Prostate gland (tissue), 2 donors: ENCODE measurements at places on chromosomes 12 and 14. TPM values are rescaled to one million over a fixed set of nuclear protein-coding genes. Genes with fewer than 3 reads are reported as not detected.

Gene IRAK3
- 4.5 TPM for total RNA-seq

Gene MMP17
- total RNA-seq, result 35.7 TPM

Gene HPD
- 0.41 TPM for total RNA-seq

Gene KRT85
- total RNA-seq, result not detected

Gene DNAH10
- total RNA-seq, result 0.68 TPM

Gene STAT2
- 99.8 TPM for total RNA-seq

Gene ADGRD1
- total RNA-seq, result 4.3 TPM

Gene P2RX2
- total RNA-seq, result 0.32 TPM

Gene SLC22A17
- 207 TPM for total RNA-seq

Gene ANKRD33
- total RNA-seq, result not detected

DNA sequence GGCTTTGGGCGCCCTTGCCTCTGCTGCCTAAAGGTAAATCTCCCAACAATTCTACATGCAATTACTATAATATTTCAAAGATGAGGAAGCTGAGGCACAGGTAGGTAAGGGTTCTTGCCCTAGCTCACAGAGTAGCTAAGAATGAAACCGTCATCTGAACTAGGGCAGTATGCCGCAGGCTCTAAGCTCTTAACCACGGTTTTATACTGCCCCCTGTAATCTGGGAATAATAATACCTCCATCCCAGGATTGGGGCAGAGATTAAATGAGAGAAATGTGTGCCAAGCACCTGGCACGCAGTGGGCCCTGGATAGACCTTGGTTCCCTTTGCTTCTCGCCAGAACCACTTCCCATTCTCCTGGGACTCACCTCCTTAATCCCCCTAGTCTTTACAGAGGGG, 1.5 kb upstream of the HRK start:
- peaks cover 18% of the 10 kb centered on the region for H3K4me1 ChIP-seq
- no peak overlapping the region for H3K27ac ChIP-seq
- no peak for DNase-seq
- H3K27me3 ChIP-seq, result peaks cover 37% of the 10 kb centered on the region
- H3K4me3 ChIP-seq, result no peak overlapping the region

DNA sequence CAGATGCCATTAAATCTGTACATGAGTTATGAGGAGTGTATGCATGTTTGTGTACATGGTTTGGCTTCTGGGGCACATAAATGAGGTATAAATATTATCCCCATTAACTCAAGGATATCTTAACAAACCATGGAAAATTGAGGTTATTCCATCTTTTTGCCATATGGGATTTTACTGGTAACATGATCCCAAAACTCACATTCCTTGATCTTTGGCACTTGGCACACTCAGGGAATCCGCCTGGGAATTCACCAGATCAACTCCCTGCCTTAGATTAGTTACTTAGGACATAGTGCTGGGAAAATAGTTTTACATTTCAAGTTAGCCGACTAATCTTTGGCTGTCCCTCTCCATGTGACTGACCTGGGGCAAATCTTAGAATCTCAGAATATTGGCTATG, 16.9 kb downstream of the CDKN1B start:
- no peak for DNase-seq
- no peaks in the 10 kb centered on the region for H3K27me3 ChIP-seq
- no peak overlapping the region for H3K4me3 ChIP-seq
- no peaks in the 10 kb centered on the region for H3K36me3 ChIP-seq
- H3K27ac ChIP-seq, result no peak overlapping the region
- H3K4me1 ChIP-seq, result no peaks in the 10 kb centered on the region

DNA sequence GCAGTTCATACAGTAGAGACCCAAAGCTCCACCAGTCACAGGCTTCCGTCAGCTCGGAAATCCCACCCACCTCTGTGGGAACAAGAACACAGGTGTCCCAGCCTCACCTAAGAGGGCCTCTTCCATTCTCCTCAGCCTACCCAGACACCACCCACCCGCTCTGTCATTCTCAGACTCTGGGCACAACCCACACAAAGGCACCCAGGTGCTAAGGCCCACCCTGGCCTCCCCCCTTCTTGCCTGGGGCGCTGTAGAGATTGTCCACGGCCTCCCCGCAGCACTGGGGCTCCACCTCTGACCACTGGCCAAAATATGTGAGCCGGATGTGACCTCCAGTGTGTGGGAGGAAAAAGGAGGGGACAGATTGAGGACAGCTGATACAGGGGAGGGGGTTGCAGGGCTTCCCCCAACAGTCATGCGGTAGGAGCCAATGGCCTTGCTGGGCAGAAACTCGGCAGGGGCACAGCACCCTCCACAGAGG, 14.2 kb downstream of the RPS6KL1 start:
- no peaks in the 10 kb centered on the region for H3K36me3 ChIP-seq
- H3K4me3 ChIP-seq, result no peak overlapping the region
- no peaks in the 10 kb centered on the region for H3K27me3 ChIP-seq

DNA sequence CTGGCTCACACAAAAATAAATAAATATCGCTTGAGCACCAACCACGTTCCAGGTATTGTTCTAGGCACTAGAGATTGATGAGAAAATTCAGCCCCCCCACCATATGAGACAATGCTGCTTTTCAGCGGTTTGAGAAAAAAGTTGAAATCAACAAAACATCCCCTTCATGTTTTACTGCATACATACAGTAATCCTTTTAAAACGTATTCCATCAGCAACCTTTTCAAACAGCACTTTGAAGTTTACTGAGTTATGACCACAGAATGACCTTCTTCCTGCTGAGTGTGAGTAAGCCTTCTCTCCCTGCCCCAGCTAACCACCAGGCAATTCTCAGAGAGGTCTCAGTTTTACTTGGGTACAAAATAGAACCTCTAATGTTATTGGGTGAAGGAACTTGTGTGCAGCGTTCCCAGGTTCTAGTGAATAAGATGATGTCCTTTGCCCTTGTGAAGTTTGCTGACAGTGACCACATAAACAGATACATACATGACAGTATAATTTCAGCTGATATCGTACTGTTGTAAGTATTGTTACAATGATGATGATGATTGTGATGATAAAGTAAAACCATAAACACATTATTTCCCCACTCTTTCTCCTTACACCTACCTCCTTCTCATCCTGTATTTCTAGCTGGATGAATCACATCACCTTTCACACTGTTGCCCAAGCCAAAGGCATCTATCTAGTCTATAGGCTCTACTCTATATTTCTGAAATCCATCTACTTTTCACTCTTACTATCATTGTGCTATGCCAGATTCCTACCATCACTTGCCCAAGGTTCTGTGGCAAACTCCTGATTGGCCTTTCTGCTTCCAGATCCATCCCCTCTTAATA, 124.4 kb upstream of the KRR1 start:
- H3K27me3 ChIP-seq, result no peaks in the 10 kb centered on the region
- no peak overlapping the region for H3K4me3 ChIP-seq
- no peaks in the 10 kb centered on the region for H3K4me1 ChIP-seq
- H3K36me3 ChIP-seq, result no peaks in the 10 kb centered on the region
- no peak for DNase-seq

- H3K27ac ChIP-seq, result no peak overlapping the region
- H3K4me1 ChIP-seq, result no peaks in the 10 kb centered on the region
- no peaks in the 10 kb centered on the region for H3K36me3 ChIP-seq
- no peak overlapping the region for H3K4me3 ChIP-seq
- no peaks in the 10 kb centered on the region for H3K27me3 ChIP-seq
Observed at GRCh38 chr12:72246370-72246769, 25.8 kb upstream of the TRHDE start.

GRCh38 chr14:20551606-20552005, 9.2 kb downstream of the RNASE9 start:
- H3K36me3 ChIP-seq, result no peaks in the 10 kb centered on the region
- H3K27me3 ChIP-seq, result no peaks in the 10 kb centered on the region
- no peaks in the 10 kb centered on the region for H3K4me1 ChIP-seq
- DNase-seq, result no peak
- no peak overlapping the region for H3K27ac ChIP-seq
- H3K4me3 ChIP-seq, result no peak overlapping the region

DNA sequence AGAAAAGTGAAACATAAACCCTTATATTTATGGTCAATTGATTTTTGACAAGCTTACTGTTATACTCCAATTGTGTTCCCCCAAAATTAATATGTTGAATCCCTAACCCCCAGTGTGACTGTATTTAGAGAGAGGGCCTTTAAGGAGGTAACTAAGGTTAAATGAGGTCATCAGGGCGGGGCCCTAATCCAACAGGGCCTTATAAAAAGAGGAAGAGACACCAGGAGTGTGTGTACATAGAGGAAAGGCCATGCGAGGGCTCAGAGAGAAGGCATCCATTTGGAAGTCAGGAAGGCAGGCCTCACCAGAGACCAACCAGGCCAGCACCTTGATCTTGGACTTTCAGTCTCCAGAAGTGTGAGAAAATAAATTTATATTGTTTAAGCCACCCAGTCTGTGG, 6.5 kb upstream of the VTI1B start:
- H3K4me1 ChIP-seq, result no peaks in the 10 kb centered on the region
- no peak for DNase-seq
- no peak overlapping the region for H3K4me3 ChIP-seq
- no peak overlapping the region for H3K27ac ChIP-seq
- H3K27me3 ChIP-seq, result no peaks in the 10 kb centered on the region

GRCh38 chr12:77560714-77561113, 270.0 kb upstream of the NAV3 start:
- H3K4me1 ChIP-seq, result no peaks in the 10 kb centered on the region
- no peak overlapping the region for H3K4me3 ChIP-seq
- DNase-seq, result no peak
- no peaks in the 10 kb centered on the region for H3K36me3 ChIP-seq

GRCh38 chr14:39576736-39577135, 144.5 kb upstream of the FBXO33 start:
- no peaks in the 10 kb centered on the region for H3K27me3 ChIP-seq
- no peak overlapping the region for H3K27ac ChIP-seq
- no peak for DNase-seq
- no peak overlapping the region for H3K4me3 ChIP-seq
- no peaks in the 10 kb centered on the region for H3K36me3 ChIP-seq

GRCh38 chr12:82896979-82897378, 210.3 kb downstream of the TMTC2 start:
- no peaks in the 10 kb centered on the region for H3K4me1 ChIP-seq
- H3K36me3 ChIP-seq, result no peaks in the 10 kb centered on the region
- DNase-seq, result peak; percentile 77

DNA sequence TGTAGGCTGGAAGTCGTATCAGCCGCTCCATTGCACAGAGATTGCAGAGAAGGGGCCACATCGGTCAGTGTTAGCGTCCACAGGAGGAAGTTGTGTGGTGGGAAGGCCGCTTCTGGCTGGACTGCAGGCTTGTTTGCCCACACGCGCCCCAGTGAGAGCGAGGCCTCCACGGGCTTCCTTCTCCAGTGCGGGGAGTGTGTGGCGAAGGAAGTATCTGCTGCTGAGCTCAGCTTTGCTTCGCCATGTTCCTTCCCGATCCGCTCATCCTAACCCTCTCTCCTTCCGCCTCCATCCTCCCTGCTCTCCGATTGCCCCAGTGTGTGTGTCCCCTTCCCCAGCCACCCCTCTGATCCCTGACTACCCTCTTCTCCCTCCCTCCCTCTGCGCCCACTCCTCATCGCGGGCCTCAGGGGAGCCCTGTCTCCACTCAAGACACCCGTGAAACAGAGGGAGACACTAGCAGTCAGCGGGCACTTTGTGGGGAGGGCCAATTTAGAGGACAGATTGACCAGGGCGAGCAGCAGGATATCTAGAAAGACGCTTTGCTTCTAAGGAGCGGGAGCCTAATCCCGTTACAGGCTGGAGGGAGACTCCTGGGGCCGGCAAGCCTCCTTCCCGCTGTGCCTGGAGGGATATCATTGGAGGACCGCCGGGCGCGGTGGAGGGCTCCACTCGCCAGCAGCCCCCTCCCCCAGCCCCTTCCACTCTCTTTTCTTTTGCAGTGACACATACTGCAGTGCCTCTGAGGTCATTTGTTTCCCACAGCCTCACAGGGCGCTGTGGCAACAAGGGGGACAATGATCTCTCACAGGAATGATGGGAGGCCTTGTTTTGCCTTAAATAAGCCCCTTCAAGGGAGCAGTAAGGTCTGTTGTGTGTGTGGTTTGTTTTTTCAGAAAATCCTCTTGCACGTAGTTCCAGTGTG, 428.8 kb downstream of the ZFP36L1 start:
- no peaks in the 10 kb centered on the region for H3K27me3 ChIP-seq
- H3K27ac ChIP-seq, result peak overlapping the region; percentile 45
- H3K4me3 ChIP-seq, result no peak overlapping the region

DNA sequence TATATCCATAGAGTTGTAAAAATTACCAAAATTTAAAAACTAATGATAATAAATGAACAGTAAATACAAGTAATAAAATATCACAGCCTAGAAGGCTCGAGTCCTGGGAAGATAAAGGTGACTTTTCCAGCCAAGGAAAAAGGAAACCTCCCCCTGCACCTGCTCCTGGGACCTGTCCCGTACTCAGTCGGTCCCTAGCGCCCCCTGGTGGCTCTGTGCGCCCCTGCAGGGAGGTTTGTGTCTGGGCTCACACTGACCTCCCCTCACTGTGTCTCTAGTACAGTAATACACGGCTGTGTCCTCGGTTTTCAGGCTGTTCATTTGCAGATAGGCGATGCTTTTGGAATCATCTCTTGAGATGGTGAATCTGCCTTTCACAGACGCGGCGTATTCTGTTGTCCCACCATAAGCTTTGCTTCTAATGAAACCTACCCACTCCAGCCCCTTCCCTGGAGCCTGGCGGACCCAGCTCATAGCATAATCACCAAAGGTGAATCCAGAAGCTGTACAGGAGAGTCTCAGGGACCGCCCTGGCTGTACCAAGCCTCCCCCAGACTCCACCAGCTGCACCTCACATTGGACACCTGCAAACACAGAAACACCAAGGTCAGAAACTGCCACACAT, 1030.4 kb downstream of the TMEM121 start:
- no peak overlapping the region for H3K4me3 ChIP-seq
- DNase-seq, result peak; percentile 35
- H3K27me3 ChIP-seq, result no peaks in the 10 kb centered on the region
- H3K36me3 ChIP-seq, result no peaks in the 10 kb centered on the region
- H3K4me1 ChIP-seq, result no peaks in the 10 kb centered on the region
- H3K27ac ChIP-seq, result no peak overlapping the region

DNA sequence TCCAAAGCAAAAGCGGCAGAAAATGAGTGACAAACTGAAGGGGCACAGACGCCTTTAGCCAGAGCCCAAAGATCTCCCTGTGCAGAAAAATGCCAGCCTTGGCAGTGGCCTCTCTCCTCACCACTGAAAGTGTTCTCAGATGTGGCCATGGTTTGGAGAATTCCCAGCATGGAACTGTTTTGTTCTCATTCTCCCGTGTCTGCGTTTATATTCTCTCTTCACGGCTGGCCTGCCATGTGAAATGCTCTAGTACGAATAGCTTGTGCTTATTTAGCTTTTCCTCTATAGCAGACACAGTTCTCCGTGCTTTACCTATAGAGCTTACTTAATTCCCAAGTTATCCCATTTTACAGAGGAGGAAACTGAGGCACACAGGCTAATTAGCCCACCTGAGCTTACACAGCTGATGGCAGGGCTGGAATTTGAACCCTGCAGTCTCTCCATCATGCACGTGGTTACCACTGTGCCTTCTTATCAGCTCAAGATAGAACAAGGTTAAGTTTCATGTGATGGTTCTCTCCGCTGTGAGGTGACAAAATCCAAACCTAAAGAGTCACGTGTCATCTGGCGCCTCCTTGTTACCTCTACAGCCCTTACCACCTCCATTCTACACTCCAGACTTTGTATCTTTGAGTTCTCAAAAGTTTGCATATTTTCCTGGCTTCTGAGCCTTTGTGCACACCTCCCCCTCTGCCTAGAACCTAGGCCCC, 141.6 kb downstream of the GCH1 start:
- H3K27ac ChIP-seq, result no peak overlapping the region
- no peak overlapping the region for H3K4me3 ChIP-seq
- no peaks in the 10 kb centered on the region for H3K27me3 ChIP-seq
- H3K4me1 ChIP-seq, result no peaks in the 10 kb centered on the region
- no peak for DNase-seq
- no peaks in the 10 kb centered on the region for H3K36me3 ChIP-seq
